ENCODE measurements at places on chromosomes 2 and 18.

GRCh38 chr18:12091538-12092141, 2.0 kb upstream of the ANKRD62 start:
- no peak for DNase-seq

DNA sequence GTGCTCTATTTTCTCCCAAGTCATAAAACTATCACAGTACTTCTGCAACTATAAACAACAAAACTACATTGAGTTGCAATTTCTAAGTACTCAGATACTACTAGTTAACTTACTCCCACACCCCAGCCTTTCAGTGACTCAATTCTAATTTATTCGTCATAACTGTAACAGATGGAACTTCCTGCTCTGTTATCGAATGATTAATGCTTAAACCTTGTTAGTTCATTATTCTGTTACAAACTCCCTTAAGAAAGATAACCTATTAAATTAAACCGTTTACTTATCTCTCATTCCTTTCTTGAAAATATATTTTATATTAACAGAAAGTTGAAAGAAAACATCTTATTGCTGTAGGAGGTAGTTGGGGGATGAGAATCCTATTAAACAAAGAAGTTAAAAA, 17.0 kb downstream of the TNFAIP6 start:
- peak; percentile 57 for DNase-seq

DNA sequence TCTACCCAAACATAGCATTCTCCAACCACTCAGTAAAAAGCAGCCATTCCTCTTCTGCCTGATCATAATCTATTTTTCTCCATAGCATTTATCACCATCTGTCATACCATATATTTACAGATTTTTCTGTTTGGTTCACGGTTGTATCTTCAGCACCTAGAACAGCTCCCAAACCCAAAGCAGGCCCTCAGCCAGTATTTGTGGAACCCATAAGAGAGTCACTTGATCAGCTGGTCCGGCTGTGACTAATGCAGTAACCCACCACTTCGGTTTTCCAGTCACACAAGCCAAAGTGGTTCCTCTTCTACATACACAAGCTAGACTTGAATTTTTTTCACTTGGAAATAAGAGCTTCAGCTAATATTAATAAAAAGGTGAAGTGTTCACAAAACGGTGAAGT, 511.6 kb upstream of the CELF4 start:
- no peak for DNase-seq

- no peak for DNase-seq
These were observed 889.1 kb upstream of the ZEB2 start for GRCh38 chr2:145408980-145409379.

DNA sequence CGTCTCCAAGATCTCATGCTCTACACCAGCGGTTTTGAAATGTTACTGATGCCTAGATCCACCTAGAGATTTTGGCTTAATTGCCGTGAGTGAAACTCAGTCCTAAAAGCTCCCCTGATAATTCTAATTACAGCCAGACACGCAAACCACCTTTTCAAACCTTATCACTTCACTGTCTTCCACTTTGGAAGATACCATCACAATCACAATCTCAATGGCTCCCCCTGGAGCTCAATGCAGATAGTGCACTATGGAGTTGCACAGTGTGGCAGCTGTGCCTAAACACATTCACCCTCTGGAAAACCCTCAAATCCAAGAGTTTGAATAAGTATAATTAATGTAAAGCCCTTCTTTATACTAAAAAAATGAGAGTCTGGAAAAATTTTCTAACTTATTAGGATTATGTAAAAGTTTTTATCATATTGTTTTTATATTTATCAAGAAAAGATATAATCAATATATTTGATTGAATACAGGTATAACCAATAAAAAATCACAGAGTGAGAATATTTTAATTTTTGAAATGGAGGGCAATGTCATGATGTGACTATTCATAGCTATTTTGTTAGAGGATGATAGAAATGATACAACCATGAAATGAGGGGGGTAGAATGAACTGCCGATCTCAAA, 102.9 kb upstream of the SLC8A1 start:
- DNase-seq, result no peak

GRCh38 chr2:196131949-196132925, 39.1 kb downstream of the STK17B start:
- no peak for DNase-seq

- peak; percentile 49 for DNase-seq
These were observed 9.1 kb upstream of the ARID5A start for GRCh38 chr2:96527286-96528005.
